ENCODE measurements at places on chromosomes 1 and 21.

DNA sequence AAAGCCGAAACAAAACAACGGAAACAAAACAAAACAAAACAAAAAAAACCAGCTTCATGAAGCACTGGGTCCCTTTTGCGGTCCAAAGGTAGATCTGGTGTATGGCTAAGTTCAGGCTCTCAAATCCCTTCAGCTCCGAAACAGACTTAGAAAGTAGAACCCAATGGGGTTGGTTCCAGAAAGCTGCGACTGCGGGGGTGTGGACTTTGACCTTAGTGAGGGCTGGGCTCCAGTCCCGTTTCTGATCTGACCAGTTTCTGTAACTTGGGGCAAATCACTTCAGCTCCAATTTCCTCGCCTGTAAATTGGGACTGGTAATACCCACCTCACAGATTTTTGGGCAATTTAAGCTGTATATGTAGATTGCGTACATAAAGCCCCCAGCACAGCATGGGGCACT lies 105.2 kb downstream of the ZSCAN20 start:
- DNase-seq = no peak

DNA sequence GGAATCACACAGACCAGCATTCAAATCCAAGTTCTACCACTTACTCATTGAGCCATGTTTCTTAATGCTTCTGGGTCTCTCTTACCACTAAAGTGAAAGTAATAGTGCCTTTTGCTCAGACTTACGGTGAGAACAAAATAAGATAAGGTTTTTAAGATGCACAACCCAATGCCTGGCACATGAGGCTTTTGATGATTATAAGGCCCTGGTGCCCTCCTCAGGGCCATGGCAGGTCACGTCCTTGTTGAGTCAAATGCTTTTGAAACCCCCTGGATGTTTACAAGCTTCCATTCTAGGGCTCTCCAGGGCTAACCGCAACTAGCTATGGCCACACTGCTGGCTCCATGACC lies 76.0 kb downstream of the TENT5C start:
- DNase-seq = no peak

DNA sequence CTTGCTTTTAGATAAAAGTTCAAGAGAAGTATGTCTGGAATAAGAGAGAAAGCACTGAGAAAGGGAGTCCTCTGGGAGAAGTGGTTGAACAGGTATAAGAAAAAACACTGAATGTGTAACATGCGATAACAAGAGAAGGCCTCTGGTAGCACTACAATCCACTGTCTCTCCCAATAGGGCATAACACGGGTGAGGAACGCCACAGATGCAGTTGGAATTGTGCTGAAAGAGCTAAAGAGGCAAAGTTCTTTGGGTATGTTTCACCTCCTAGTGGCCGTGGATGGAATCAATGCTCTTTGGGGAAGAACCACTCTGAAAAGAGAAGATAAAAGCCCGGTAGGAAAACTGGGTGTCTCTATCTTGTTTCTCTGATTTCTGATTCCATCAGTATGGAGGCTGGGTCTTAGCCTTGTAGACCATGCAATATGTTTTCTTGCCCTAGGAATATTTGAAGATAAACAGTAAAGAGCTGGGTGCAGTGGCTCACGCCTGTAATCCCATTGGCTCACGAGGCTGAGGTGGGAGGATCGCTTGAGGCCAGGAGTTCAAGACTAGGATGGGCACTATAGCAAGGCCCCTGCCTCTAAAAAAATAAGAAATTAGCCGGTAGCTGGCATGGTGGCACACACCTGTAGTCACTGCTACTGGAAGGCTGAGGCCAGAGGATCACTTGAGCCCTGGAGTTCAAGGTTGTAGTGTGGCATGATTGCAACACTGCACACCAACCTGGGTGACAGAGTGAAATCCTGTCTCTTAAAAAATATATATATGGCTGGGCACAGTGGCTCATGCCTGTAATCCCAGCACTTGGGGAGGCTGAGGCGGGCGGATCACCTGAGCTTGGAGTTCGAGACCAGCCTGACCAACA lies 40.4 kb downstream of the DAP3 start:
- DNase-seq = peak; percentile 57

GRCh38 chr1:65371544-65371943 lies 48.9 kb upstream of the LEPR start:
- no peak for DNase-seq
